ENCODE measurements at places on chromosomes 12 and 14. TPM values are rescaled to one million over a fixed set of nuclear protein-coding genes. Genes with fewer than 3 reads are reported as not detected.

The CELA1 gene
- not detected for total RNA-seq

The WIF1 gene
- 0.26 TPM for total RNA-seq

The STAC3 gene
- 0.63 TPM for total RNA-seq

The ALDH1L2 gene
- 21.1 TPM for total RNA-seq

The STAT2 gene
- total RNA-seq: 276 TPM

The AMDHD1 gene
- 0.09 TPM for total RNA-seq

The MYO1H gene
- total RNA-seq: not detected

The CLEC12A gene
- total RNA-seq: not detected

The ASB2 gene
- total RNA-seq: 0.32 TPM

The CCDC197 gene
- total RNA-seq: not detected

The FRS2 gene
- total RNA-seq: 34.2 TPM

The SDR9C7 gene
- total RNA-seq: not detected
